ENCODE measurements at places on chromosomes 12 and 14.

DNA sequence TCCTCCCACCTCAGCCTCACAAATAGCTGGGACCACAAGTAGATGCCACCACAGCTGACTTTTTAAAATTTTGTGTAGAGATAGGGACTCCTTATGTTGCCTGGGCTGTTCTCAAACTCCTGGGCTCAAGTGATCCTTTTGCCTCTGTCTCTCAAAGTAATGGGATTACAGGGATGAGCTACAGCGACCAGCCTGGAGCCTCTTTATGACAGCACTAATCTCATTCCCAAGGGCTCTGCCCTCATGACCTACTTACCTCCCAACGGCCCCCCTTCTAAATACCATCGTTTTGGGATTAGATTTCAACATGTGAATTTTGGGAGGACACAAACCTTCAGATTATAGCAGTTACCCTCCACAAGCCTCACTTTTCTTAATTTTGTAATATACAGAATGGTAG lies 150.6 kb upstream of the FUT8 start:
- DNase-seq, result no peak

GRCh38 chr12:69779928-69780327 lies 41.3 kb downstream of the RAB3IP start:
- DNase-seq, result peak; percentile 27

DNA sequence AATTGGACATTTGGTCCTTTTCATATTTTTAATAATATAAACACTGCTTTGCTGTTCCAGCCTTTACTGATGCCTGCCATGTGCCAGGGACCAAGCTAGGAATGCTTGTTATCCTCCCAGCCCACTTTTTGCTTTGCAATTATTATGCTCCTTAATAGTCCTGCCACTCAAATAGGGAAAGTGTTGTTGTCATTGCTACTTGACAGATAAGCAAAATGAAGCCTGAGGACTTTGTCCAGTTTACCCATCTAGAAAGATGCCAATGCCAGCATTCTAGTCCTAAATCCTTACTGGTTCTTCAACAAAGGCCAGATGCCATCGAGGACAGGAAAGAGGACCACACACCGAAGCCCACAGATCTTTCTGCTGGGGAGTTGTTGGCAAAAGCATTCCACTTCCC lies 246.5 kb downstream of the EMP1 start:
- no peak for DNase-seq

GRCh38 chr12:93379326-93379980 lies 1.7 kb downstream of the NUDT4 start:
- no peak for DNase-seq

DNA sequence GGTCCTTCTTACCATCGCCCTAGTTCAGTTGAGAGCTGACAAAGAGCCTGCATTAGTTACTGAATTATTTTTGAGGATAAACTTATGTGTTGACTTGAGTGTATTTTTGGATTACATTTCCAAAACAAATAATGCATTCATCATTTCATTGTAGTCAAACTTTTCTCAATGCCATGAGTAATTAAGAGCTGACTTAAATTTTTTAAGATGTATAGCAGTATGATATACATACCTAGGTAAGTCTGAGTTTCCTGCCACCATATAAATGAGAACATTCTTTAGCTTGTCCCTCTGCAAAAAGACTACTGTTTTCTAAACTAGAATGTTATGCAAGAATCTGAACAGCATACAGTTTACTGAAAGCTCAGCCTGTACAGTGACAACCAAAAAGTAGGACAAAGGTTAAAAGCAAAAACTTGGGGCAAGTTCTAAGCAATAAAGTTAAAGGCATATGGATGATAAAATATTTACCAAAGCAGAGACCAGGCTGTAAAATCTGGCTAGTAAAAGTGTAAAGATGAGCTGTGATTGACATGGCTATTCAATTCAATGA lies 82.1 kb upstream of the FERMT2 start:
- no peak for DNase-seq

Data from HFFc6 (cell line).